Peyer's patch (tissue), 4 donors: ENCODE measurements at places on chromosomes 12 and 14. TPM values are rescaled to one million over a fixed set of nuclear protein-coding genes. Genes with fewer than 3 reads are reported as not detected.

DNA sequence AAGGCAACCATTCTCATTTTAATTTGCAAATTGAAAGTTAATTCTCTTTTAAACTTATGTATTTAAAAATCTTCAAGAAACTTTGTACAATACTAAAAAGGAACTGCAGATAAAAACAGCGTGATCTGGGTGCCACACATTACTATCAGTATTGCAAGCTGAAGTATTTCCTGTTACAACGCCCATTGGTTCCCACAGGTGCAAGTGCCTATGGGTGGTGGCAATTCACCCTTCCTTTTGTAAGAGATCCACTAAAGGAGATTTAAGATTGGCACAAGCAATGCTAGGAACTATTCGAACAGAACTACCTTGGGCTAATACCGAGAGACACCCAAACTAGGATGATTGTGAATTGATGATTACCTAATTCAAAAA lies 13.2 kb downstream of the TAOK3 start:
- peak; percentile 64 for DNase-seq

DNA sequence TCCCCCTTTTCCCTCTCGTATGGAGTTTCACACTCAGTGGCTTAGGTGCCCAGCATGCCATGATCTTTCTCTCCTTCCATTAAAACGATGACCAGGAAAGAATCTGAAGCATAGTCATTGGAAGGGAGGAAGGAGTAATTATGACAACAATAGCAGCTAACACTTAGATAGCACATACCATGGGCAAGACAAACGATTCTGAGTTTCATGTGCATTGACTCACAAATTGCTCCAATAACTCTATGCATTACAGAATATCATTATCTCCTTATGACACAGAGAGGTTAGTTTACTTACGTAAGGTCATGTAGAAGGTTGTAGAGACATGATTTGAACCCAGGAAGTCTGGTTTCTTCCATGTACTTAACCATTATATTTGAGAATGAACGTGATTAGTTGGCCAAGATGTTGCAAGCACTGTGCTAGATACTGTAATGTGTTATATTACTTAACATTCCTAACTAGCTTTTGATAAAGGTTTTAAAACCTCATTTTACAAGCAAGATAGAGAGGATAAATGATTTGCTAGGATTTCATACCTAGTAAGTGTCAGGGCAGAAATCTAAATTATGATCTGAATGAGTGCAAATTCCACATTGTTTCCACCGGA lies 162.4 kb downstream of the CAND1 start:
- no peak for DNase-seq

NOXRED1 gene
- total RNA-seq = not detected

GRCh38 chr14:56300495-56300894 lies 182.3 kb downstream of the PELI2 start:
- no peak for DNase-seq

DNA sequence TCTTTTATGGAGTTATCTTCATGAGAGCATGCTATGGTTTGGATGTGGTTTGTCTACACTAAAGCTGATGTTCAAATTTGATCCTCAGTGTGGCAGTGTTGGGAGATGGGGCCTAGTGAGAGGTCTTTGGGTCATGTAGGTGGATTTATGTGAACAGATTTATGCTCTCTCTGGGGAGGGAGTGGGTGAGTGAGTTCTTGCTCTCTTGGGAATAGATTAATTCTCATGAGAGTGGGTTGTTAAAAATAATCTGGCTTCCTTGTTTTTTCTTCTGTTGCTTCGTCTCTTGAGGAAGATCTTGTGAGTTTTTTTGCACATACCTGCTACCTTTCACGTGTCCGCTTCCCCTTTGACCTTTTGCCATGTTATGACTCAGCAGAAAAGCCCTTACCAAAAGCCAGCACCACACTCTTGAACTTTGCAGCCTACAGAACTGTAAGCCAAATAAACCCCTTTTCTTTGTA lies 20.5 kb downstream of the DERA start:
- no peak for DNase-seq

BICDL1 gene
- total RNA-seq = 9.1 TPM
